ENCODE measurements at places on chromosomes 6 and 20.

DNA sequence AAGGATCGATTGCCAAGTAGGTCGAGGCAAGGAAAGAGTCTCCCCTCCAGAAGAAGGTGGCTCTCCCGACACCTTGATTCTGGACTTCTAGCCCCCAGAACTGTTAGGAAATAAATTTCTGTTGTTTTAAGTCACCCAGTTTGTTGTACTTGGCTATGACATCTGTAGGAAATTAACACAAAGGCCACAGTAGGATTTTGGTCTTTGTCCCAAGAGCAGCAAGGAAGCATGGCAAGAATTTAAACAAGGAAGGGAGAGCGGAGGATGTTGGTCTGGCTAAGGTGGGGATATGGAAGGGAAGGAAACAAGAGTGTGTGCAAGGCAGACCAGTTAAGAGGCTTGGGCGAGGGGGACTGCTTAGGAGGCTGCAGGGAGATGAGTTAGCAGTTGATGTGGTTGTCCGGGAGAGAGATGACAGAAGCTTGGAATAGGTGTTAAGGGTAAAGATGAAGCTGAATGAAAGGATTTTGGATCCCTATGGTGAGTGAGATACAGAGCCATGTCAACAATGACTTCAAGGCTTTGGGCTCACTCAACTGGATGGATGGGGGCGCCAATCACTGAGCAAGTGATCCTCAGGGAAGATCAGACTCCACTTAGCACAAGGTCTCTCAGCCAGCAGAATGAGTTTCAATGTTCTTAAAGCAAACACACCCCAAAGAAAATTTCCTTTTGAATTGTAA is 140.5 kb upstream of the ZNF217 start:
- no peak for DNase-seq

- DNase-seq = no peak
Measured at GRCh38 chr20:35216541-35216940, 9.9 kb upstream of the MMP24 start.

DNA sequence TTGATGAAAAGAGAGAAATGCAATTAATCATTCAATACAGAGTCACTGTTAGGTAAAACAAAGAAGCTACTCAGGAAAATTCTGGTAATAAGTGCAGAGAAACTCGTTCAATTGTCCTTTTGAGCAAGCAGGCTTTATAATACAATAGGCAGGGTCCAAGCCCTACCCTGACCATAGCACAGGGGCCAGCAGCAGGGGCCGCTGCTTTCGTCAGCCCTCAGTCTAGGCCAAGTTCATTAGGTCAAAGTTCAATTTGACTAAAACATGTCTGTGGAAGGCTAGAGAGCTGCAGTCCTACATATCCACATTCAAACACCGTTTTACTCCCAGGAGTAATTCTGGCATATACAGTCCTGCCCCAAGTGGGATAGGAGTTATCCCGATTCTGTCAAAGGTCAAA is 94.6 kb downstream of the BCAS1 start:
- no peak for DNase-seq

GRCh38 chr6:31814677-31815024 is 432 bp downstream of the HSPA1L start:
- peak; percentile 86 for DNase-seq

GRCh38 chr6:132236744-132237143 is 164.5 kb downstream of the MOXD1 start:
- no peak for DNase-seq

DNA sequence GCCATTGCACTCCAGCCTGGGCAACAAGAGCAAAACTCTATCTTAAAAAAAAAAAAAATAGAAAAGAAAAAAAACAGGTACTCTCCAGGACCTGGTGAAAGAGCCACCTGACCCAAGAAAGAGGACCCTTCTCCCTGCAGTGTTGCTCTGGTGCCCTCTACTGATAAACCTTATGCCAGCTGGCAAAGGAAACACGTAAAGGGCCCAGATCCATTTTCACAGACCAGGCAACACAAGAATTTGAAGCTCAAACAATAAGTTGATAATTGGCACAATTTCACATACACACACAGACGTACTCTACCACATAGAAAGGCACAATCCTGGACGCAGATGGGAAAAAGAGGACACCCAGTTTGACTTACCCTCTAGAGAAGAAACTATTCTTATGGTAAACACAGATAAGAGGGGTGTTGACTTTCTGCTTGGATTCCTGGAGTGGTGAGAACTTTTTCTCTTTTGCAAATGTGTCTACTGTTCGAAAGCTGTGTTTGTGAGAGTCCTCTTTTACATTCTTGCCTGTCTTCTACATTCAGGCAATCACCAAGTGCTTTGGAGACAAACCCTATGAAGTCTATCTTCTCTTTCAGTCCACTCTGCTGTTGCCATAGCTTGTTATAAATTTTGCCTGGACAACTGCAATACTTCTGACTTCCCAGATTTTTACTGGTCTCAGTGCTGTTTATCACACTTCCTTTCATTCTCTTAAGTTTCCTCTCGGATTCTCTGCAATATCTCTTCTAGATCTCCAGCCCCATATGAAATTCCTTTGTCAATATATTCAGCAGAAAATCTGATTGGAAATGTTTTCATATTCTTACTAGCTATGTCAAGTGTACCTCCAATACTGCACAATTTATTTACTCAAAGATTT is 6.4 kb upstream of the SNRPB start:
- DNase-seq = no peak

- DNase-seq = no peak
Measured at GRCh38 chr20:58657262-58657661, 6.2 kb downstream of the STX16 start.

DNA sequence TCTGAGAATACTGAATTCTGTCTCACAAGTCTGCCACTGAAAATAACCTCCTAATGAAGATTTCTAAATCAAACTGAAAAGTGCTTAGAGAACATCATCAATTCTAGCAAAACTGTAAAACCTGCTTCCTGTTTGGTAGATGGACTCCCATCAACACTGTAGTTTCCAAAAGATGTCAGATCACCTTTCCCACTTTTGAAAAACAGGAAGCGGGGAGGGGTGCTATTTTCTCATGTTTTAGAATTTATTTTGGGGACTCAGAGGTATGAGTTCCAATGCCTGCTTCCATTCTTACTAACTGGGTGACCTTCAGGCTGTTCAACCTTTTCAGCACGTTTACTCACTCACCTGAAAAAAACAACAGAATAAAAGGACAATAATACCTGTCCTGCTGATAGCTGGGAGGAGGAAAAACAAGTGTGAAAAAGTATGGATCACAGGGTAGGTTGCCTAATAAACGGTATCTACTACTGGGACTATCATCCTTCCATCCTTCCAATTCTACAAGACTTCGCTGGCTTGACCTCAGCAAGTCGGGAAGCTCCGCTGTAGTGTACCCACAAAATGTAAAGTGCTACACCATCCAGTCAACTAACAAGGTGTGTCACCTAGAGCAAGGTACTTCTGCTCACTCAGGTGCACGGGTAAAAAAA is 1.1 kb downstream of the ATP5F1E start:
- no peak for DNase-seq

- peak; percentile 63 for DNase-seq
Measured at GRCh38 chr6:114007516-114007915, 36.6 kb upstream of the HDAC2 start.
